ENCODE measurements at places on chromosomes 7 and 10. TPM values are rescaled to one million over a fixed set of nuclear protein-coding genes. Genes with fewer than 3 reads are reported as not detected.

PDZD7 gene
- 0.59 TPM for total RNA-seq

DKK1 gene
- total RNA-seq: not detected

GIMAP4 gene
- total RNA-seq: 60.5 TPM

DNA sequence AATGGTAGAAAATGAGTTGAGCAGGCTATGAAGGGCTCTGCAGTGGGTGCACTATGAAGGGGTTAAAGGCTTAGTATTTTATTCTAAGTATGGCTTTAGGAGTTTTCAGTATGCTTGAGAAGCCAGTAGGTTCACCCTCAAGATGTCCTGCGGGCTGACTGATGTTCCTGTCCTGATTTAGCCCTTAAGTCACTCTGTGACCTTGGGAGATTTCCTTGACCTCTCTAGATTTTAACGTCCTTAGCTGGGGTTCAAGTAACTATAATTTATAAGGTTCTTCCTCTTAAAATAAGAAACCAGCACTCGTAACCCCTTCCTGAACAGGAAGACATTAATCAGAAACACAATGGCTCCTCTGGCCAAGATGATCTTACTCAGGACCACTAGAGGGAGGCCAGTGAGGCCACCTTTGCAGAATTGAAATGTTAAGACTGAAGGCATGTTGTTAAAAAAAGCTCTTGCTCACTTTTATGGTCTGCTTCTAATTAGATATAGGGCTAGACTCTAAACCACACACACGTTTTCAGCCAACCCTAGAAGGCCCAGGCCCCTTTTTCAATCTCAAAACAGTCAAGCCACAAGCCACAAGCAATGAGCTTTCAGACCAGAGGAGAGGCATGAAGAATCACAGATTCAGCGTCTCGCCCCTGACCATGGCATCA, 41.9 kb downstream of the CDK1 start:
- DNase-seq: no peak

DNA sequence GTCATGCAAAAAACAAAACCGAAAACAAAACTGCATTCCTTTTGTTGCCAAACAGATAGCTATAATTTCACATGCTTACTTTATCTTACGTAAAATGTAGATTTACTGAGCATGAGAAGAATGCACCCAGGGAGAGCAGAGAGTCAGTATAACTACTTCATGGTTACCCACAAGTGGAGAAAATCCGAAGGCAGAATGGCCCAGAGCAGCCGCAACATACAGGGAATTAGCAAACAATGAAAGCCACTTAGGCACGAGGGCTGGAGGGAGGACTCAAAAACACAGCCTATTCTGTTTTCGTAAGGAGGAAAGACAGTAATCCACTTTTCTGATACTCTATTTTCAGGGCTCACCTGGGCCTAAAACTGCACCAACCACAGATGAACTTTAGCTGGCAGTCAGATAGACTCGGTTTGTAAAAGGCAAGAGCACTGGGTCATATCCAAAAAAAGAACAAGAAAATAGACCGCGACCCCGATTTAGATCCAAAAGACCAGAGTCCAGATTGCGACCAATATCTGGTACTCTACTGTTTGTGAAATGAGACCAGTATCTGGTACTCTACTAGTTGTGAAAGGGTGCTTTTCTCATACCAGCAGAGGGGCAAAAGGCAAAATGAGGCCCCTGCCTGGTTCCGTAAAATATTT, 1.3 kb downstream of the ITPRIP start:
- DNase-seq: peak; percentile 40

- no peak for DNase-seq
Measured at GRCh38 chr10:116741391-116742351, 695 bp downstream of the HSPA12A start.

GRCh38 chr7:40915071-40915470, 780.3 kb downstream of the SUGCT start:
- no peak for DNase-seq

- no peak for DNase-seq
Measured at GRCh38 chr10:30877111-30877510, 154.6 kb downstream of the ZNF438 start.

GRCh38 chr7:55026867-55027490, 8.2 kb downstream of the EGFR start:
- no peak for DNase-seq

DNA sequence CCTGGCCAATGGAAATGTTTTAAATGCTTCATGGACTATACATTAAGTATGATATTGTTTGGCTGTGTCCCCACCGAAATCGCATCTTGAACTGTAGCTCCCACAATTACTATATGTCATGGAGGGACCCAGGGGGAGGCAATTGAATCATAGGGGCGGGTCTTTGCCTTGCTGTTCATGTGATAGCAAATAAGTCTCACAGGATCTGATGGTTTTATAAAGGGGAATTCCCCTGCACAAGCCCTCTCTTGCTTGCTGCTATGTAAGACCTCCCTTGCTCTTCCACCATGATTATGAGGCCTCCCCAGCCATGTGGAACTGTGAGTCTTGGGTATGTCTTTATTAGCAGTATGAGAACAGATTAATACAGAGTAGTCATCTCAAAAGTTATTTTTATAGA, 32.4 kb upstream of the GRB10 start:
- no peak for DNase-seq

DNA sequence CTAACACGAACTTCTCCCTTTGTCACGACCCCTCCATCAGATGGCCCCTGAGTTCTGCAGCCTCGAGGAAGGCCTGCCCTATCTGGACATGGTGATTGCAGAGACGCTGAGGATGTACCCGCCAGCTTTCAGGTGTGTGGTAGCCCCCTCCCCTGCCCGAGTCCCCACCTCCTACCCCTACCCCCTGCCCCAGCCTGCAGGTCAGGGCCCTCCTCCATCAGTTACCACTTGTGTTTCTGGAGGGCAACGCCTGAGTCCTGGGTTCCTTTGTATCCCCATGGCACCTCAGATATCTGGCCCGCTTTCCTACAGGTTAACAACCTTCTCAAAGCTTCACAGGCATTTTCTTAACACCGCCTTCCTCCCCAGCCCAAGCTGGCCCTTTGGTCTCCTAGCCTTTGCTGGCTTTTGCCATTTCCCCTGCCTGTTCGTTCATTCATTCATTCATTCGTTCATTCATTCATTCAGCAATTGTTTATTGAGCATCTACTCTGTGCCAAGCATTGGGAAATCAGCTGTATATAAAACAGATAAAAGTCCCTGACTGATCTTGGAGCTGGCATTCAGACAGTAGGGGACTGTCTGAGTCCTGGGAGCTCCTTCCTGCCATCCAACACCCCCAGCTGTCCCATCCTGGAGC, 55.6 kb downstream of the PARP12 start:
- no peak for DNase-seq

DNA sequence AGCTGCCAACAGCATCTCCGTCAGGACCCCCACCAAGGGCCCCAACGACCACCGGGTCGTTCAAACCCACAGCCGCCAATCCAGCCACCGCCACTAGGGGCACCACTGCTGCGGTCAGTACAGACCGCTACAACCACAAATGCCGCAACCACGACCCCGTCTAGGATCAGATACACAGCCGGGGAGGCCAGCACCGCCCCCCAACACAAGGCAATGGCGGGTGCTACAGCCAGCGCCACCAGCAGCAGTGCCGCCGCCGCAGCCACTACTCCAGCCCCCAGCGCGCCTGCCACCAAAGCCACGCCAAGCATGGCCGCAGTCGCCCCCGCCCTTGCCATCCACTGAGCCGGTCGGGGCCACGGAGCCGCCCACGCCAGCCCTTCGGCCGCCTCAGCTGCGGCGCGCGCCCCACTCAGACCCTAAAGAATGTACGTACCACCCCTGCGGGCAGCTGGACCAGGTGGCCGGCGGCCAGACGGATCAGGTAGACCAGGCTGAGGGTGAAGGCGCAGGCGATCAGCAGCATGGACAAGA, 473 bp downstream of the CYP51A1 start:
- DNase-seq: peak; percentile 76

DNA sequence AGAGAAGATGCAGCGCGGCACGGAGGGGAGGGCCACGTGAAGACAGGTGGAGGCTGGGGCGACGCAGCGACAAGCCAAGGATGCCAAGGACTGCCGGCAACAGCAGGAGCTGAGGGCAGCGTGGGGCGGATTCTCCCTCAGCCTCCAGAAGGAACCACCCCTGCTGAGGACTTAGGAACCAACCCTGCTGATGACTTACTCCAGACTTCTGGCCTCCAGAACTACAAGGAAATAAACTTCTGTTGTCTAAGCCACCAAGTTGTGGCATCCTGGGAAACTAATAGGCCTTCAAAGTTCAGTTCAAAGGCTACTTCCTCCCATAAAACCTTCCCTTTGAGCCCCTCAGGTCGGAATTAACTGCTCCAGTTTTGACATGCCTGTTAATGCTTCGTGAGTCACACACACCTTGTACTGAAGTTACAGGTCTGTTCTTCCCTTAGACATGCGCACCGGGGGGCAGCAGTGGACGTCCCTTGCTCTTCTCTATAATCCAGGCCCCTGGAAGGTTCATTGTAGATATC, 88.4 kb upstream of the RHEB start:
- no peak for DNase-seq
